ENCODE measurements at places on chromosomes 5 and 9.

DNA sequence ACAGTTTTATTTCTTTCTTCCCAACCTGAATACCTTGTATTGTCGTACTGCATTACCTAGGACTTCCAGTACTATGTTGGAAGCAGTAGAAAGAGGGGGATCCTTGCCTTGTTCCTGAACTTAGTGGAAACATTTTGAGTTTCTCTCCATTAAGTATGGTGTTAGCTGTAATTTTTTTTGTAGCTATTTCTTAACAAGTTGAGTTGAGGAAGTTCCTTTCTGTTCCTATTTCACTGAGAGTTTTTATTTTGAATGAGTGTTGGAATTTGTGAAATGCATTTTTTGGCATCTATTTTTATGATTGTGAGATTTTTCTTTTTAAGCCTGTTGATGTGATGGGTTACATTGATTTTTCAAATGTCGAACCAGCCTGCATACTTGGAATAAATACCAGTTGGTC, 49.0 kb downstream of the FSD1L start:
- no peak for DNase-seq

GRCh38 chr9:33180526-33181184, 13.5 kb upstream of the B4GALT1 start:
- no peak for DNase-seq

- DNase-seq: no peak
These were observed 154.2 kb upstream of the TSLP start for GRCh38 chr5:110917161-110917875.

- DNase-seq: no peak
These were observed 22.9 kb downstream of the TRIM14 start for GRCh38 chr9:98096091-98096490.

DNA sequence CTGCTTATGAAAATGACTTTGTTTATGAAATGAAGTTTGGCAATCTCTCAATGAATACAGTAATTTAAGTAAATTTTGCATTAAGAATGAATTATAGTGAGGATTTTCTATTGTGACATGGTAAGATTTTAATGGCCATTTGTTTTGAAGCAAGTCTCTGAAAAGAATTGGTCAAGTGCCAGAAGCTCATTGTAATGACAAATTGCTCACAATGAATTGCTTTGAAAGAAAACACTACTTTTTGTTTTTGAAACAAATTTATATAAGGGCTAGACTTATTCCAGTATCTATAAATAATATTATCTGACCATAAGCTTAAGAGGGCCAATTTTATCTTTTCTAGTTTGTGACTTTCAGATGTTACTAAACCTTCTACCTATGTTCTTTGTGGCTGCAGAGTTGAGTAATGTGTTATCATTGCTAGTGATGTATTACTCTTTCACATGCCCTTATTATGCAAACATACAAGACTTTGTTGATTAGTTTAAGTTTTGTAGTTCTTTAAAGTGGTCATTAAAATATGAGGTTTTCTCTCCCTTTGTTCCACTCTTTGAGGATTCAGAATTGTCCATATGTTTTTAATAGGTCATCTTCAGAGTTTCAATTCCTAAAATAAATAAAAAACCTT, 93.0 kb upstream of the ZNF608 start:
- no peak for DNase-seq

- DNase-seq: no peak
These were observed 917.0 kb downstream of the CDH9 start for GRCh38 chr5:26121338-26121737.

GRCh38 chr5:115671939-115672338, 46.1 kb upstream of the TMED7 start:
- DNase-seq: no peak

DNA sequence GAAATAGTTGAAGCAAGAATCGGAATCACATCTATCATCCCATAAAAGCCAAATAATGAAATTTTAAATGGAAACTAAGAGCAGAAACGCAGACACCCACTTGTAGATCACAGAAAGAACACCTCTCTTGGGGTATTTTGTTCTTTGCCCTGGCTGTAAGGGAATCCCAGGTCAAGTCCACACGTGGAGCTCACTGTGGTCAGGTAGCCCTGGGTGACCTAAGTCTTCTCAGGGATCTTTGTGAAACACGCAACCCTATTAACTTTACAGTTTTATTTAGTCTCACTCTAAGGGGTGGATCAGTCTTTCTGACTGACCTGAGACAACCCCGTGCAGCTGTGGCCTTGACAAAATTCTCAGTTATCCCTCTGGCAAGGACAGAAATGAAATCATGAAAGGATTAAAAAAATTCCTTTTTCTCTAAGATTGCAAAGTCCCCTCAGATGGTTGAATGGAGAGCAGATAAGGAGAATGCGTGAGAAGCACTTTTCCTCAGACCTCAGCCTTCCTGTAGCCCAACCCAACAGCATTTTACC, 111.6 kb downstream of the NREP start:
- DNase-seq: no peak

DNA sequence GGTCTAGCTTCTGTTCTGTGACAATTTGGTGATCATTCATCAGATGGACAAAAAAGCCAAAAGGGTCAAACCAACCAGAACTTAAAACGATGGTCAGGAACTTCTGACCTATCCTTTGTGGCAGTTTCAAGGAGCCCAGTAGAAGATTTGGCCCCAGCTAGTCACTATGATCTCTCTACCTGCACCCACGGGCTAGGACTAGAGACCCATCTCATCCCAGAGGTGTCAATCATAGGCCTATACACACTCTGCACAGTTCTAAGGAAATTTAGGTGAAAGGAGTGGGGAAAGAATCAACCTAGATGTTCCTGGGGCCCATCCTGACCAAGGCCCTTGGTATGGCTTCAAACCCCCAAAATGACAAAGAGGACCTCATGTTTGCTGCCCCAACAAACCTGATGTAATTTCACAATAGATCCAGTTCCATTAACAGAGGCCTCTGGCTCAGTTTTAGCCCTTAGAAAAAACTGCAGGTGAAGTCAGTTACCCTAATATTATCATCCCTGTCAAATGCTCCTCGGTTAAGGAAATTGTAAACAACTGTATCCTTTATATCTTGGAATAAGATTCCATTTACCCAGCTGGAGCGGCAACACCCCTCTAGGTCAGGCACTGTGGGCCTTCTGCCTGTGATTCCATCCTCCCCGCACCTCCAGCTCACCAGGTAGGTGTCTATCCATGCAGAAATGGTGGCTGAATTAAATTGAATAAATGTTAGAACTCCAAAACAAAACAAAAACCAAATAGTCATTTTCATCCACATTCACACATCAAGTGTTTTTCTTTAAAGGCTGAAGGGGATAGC, 138.7 kb downstream of the ENC1 start:
- DNase-seq: no peak

DNA sequence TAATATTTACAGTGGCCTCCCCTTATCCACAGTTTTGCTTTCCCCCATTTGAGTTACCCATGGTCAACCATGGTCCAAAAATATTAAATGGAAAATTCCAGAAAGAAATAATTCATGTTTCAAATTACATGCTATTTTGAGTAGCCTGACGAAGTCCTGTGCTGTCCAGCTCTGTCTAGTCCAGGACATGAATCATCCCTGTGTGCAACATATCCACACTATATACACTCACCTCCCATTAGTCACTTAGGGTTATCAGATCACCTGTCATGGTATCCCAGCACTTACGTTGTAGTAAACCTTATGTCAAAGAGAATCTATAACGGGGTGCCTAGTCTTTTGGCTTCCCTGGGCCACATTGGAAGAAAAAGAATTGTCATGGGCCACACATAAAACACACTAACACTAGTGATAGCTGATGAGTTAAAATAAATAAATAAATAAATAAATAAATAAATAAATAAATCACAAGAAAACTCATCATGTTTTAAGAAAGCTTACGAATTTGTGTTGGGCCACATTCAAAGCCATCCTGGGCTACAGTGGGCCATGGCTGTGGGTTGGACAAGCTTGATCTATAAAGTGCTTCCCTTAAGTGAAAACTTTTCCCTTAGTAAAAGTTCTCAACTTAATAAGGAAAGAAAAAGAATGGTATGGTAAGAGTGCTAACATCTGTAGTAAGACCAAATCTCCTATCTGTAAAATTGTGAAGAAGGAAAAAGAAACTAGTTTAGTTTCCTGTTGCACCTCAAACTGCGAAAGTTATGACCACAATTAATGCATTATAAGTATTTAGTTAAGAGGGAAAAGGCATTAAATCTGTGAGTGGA, 15.9 kb upstream of the OMD start:
- DNase-seq: no peak

GRCh38 chr5:141882594-141883183, 4.5 kb upstream of the PCDH1 start:
- DNase-seq: no peak

DNA sequence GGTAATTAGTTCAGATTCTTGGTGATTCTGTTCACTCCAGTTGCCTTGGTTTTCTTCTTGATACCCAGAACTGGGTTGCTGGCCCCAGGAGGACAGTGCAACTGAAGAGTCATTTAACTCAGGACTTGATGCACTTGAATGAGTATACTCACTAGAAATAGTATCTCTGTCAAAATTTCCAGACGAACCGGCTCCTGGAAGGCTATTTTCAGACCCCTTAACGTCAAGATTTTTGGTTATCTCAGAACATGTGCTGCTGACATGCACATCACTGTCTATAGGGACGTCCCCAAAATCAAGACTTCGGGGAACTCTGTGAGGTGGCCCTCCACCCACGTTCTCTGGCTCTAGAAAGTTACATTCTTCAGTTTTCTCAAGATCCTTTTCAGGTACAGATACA, 56.7 kb upstream of the PCA3 start:
- DNase-seq: no peak

DNA sequence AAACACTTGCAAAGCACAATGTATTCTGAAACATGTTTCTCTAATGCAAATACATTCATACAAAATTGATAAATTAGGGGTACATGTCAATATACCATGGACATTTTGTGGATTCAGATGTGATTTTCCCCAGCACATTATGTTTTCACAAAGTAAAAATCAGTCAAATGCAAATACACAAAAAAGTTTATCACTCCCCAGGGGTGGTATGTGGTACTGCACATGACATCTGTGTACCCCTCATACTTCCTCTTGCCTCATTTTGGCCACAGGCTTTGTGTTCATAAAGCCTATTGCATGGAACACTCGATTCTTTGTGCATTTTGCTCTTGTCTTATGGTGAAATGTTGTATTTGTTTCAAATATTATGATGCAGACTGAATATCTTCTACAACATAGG, 116.8 kb upstream of the PDE4D start:
- DNase-seq: no peak

GRCh38 chr5:159091596-159092331, 8.0 kb downstream of the EBF1 start:
- DNase-seq: no peak

DNA sequence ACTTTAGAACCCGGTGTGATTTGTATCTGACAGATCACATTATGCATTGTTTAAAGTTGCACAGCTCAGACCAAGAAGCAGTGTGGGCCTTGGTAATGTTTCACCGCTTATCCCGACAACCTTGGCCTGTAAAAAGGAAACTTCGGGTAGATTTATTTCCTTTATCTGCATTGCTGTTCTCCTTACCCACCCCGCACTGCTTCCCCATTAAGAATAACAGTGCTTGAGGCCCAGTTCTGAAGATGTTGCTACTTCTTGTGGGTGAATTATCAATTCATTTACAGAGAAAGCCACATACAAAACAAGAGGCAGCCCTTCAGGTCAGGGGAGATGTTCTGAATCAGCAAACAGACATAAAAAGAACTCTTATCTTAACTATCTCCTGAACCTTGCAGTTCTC, 8.4 kb downstream of the SMARCA2 start:
- no peak for DNase-seq

- DNase-seq: no peak
These were observed 32.6 kb upstream of the PRRC2B start for GRCh38 chr9:131361202-131361833.

DNA sequence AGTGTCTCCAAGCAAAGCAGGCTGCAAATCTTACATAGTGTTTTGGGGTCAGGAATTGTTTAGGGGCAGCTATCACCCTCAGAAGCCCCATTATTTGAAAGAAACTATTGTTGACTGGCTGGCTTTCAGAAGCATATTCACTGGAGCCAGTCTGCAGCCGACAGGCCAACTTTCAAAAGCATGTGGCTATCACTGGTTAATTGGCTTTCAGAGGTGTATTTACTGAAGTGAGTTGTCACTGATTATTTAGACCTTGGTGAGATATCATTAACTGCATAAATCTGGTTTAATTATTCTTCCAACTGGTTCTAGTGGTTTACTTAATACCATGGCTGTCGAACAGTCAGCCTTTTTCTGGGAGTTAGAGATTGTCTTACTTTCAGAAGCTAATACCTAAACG, 247.0 kb downstream of the CWC27 start:
- no peak for DNase-seq

DNA sequence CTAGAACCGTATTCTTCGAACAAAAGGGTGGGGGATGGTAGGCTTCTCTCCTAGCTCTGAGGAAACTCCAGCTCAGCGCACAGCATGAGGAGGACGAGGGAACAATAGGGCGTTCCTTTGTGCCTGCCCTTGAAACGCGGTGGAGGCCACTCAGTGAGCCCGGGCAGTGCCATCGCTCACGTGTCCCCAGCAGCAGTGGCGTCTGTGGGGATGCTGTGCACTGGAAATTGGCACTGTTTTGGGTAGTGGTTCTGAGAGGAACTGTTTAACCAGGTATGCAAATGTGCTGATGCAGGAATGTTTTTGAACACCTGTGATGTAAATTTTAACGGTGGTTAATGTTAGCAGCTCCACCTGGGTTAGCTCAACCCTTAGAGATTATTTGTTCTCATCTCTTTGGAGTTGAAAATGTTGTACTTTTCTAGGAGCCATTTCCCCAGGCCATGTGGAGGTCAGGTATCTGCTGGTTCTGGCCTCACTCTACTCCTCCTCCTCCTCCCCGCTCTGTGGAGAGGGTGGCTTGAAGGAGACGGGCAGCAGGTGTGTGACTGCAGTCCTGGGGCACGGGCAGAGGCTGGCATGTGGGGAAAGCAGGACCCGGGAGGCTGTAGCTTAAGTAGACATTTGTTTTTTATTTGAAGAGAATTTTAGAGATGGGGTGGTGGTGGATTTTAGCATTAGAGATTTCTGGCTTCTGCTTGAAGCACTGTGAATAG, 48.3 kb downstream of the EHMT1 start:
- no peak for DNase-seq

DNA sequence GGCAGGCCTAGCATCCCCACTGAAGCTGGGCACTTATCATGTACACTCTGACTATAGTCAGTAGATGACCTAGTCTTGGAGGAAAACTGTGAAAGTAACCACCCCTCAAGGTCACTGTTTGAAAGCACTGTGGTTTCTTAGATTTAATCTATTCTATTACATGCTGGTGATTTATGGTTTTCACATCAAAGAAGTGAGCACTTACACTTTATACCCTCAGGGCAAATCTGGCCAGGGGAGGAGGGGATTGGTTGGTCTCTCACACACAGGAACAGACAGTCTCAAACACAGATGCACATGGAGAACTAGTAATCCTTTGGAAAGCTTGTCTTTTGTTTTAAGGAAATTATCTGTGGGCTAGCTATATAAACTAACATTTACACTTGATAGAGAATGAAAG, 17.9 kb upstream of the SPIN1 start:
- no peak for DNase-seq

- DNase-seq: no peak
These were observed 244.1 kb upstream of the TNC start for GRCh38 chr9:115362101-115362500.
